Esophagus muscularis mucosa (tissue), 4 donors: ENCODE measurements at places on chromosomes 16 and 17. TPM values are rescaled to one million over a fixed set of nuclear protein-coding genes. Genes with fewer than 3 reads are reported as not detected.
A peak's percentile ranks its signal among the peaks of the same experiment; 100 is the strongest.

GRCh38 chr17:2068031-2068518 lies 13.2 kb downstream of the HIC1 start:
- H3K4me3 ChIP-seq = no peak overlapping the region
- no peaks in the 10 kb centered on the region for H3K27me3 ChIP-seq
- H3K27ac ChIP-seq = peak overlapping the region; percentile 97

- no peaks in the 10 kb centered on the region for H3K36me3 ChIP-seq
- no peak overlapping the region for H3K27ac ChIP-seq
- DNase-seq = no peak
- H3K4me3 ChIP-seq = no peak overlapping the region
Observed at GRCh38 chr16:79393127-79393526, 207.4 kb downstream of the MAF start.

DNA sequence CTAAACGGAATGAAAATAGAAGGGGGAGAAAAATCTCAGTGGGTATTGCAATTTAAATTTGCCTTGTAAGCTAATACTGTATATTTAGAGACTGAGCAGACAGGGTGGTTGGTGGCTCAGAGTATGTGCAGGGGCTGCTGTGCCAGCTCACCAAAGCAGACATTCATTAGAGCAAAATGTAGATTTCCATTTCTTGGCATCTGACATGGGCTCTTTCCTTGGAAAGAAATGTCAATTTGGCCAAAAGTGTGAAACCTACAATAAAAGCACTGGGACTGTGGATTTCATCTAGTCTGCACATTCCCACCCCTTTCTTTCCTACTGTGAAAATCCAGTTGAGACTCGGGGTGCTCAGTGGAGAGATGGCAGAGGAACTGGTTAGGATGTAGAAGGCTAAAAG lies 145.1 kb upstream of the NOG start:
- H3K4me1 ChIP-seq = no peaks in the 10 kb centered on the region
- DNase-seq = no peak
- H3K4me3 ChIP-seq = no peak overlapping the region
- no peaks in the 10 kb centered on the region for H3K27me3 ChIP-seq

DNA sequence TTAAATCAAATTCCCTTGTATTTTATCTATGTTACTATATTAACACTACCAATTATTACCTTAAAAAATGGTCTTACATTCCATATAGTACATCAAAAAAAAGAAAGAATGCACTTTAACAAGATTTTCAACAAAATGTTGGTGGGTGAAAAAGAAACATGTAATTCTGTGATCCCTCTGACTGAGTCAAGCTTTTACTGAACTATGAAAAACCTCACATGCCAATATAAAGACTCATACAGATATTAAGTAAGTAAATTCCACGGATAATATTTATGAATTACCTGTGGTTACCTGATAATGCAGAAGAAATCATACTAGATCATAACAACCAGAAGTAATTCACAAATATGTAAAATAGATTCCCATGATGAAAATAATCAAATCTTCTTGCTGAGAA lies 12.4 kb downstream of the COIL start:
- no peaks in the 10 kb centered on the region for H3K4me1 ChIP-seq
- H3K36me3 ChIP-seq = peaks cover 68% of the 10 kb centered on the region
- DNase-seq = no peak
- H3K4me3 ChIP-seq = no peak overlapping the region
- no peak overlapping the region for H3K27ac ChIP-seq
- H3K27me3 ChIP-seq = no peaks in the 10 kb centered on the region

DNA sequence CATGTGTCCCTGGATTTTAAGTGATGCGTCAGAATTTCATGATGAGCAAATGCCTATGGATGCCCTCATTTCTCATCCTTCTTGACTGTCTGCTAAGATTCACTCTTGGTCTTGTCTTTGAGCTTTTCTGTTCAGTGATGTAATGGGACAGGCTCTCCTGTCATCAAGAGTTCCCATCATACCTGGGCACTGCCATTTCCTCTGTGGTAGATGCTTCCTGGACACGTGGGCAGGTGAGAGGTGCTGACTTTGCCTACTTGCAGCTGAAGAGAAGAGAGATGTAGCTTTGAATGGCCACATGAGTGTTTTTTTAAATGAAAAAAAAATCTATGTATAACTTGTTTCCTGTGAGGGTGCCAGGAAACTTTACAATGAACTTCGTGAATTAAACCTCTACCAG lies 557.7 kb downstream of the MAF start:
- peaks cover 3% of the 10 kb centered on the region for H3K4me1 ChIP-seq
- DNase-seq = no peak
- H3K27ac ChIP-seq = no peak overlapping the region
- H3K4me3 ChIP-seq = no peak overlapping the region

DNA sequence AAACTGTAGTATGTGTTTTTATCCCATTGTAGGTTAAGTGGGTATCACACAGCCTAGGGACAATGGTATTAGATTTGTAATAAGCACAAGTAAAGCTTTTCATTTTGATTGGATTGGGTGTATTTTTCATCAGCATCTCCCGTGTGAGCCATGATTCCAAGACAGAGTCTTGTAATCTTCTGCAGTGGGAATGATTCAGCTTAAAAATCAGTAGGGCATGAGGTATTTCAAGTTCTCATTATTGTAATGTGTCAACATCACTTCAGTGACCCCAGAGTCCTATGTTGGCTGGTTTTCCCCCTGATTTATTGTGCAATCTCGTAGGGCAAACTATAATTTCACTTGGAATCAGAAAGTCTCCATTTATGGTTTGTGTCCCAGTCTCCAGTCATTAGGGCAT lies 833.2 kb upstream of the RBFOX1 start:
- H3K4me1 ChIP-seq = no peaks in the 10 kb centered on the region
- H3K4me3 ChIP-seq = no peak overlapping the region
- DNase-seq = no peak
- no peaks in the 10 kb centered on the region for H3K27me3 ChIP-seq
- H3K27ac ChIP-seq = no peak overlapping the region

- DNase-seq = no peak
- peaks cover 8% of the 10 kb centered on the region for H3K4me1 ChIP-seq
- H3K36me3 ChIP-seq = peaks cover 67% of the 10 kb centered on the region
- no peak overlapping the region for H3K4me3 ChIP-seq
Observed at GRCh38 chr17:82435601-82436583, 14.7 kb downstream of the CYBC1 start.

Gene GGT6
- not detected for total RNA-seq

Gene SCNN1B
- total RNA-seq = 4.0 TPM

Gene NPIPA8
- total RNA-seq = not detected
